ENCODE measurements at places on chromosomes 12 and 14.
A peak's percentile ranks its signal among the peaks of the same experiment; 100 is the strongest.

DNA sequence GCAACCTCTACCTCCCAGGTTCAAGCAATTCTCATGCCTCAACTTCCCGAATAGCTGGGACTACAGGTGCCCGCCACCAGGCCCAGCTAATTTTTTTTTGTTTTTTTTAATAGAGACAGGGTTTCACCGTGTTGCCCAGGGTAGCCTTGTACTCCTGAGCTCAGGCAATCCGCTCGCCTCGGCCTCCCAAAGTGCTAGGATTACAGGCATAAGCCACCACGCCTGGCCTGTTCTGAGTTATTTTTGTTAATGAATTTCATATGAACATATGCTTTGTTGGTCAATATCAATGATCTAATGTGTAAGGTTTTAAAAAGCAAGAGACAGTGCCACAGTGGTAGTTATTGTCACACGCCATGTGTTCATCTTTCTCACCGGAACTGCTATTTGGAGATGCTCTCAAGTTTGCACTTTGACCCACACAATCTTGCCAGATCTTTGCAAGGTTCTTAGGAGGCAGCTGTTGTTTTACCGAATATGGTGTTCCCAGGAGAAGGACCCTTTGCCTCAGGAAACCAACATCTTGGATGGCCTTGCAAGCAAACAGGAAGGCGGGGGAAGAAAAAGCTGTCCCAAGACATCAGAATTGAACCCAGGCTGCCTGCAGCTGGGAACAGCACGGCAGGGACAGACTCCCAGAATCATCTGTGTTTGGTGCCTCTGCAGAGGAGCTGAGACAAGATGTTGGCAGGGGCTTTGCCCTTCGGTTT is 30.0 kb downstream of the GALNT16 start:
- no peak for DNase-seq

GRCh38 chr12:11749943-11750690 is 100.6 kb downstream of the ETV6 start:
- DNase-seq = peak; percentile 92

- DNase-seq = no peak
These were observed 338.6 kb downstream of the PCNX1 start for GRCh38 chr14:71245659-71246361.

- no peak for DNase-seq
These were observed 10.3 kb upstream of the STK38L start for GRCh38 chr12:27233814-27234213.

- no peak for DNase-seq
These were observed 452 bp downstream of the NGDN start for GRCh38 chr14:23469906-23470403.

DNA sequence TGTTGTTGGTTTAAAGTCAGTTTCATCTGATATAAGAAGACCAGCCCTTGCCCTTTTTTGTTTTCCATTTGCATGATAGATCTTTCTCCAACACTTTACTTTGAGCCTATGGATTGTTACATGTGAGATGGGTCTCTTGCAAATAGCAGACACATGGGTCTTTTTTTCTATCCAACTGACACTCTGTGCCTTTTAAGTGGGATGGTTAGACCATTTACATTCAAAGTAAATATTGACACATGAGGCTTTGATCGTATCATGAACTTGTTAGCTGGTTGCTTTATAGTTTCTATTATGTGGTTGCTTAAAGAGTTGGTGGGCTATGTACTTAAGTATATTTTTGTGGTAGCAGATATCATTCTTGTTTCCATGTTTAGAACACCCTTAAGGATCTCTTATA is 213.4 kb upstream of the G2E3 start:
- DNase-seq = no peak

DNA sequence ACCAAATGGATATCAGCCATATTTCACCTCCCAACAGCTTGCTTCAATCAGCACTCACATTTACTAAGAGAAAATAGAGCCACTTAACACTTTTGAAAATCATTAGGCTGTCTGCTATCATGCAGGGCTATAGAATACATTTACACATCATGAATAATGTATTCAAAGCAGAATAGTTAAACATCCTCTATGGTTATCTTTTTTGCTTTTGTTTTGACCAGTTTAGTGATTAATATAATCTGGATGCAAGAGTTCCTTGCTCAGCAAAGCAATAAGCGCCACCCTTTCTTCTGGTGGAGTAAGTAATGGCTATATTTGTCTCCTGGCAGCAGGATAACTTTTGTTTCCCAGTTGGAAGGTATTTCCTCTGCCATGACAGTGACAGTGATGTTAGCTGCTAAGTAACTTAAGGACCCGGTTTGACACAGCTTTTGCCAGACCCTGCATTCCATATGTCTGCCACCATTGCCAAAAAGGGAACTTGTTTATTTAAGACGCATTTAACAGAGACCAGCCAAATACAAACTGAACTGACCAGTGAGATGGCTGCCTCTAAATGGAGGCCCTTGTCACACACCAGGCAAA is 70.3 kb upstream of the NR2C1 start:
- DNase-seq = no peak

- DNase-seq = peak; percentile 10
These were observed 124.6 kb downstream of the SINHCAF start for GRCh38 chr12:31201382-31201781.

DNA sequence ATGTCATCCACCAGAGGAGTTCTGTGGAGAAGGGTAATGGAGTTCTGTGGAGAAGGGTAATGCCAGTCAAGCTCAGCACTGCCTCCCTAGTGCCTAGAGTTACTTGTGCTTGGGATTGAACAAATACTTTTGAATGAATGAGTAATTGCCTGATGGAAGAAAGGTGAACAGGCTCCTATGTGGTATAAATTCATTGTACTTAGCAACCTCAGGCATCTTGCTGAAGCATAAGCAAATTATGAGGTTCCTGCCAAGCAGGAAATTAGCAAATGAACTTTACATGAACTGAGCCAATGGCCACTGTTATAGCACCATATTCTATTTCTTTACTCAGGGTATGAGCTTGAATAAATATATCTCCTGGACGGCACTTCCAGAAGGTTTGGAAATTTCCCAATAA is 1047.2 kb downstream of the SLC6A15 start:
- no peak for DNase-seq

- no peak for DNase-seq
These were observed 4.3 kb downstream of the RACGAP1 start for GRCh38 chr12:50021031-50021430.

DNA sequence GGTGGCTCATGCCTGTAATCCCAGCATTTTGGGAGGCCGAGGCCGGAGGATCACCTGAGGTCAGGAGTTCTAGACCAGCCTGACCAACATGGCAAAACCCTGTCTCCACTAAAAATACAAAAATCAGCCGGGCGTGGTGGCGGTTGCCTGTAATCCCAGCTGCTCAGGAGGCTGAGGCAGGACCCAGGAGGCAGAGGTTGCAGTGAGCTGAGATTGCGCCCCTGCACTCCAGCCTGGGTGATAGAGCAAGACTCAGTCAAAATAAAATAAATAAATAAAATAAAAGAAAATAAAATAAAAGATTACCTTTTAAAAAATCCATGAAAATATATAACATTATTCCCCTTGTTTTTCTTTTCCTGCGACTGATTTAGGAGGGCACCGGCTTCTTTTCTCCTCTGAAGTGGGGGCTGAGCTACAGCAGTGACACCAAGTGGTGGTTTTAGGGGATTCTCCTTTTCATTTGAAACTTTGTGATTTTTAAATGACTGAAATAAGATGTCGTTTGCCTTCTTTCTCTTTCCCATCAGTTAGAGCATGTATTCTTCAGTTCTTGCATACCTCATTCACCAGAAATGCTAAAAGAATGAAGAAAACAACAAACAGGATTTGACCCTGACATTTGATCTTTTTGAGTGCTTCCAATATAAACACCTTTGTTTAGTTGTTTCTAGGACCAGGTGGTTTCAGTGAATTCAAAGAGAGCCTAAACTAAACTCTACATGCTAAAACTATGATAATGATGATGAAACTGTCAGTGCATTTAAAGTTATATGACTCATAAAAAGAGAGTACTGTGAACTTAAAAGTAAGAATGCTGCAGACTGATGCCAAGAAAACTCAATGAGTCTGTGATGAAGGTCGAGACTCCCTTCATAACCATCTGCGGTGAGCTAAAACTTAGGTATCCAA is 22.6 kb upstream of the PKP2 start:
- peak; percentile 37 for DNase-seq

- DNase-seq = no peak
These were observed 35.2 kb upstream of the PAWR start for GRCh38 chr12:79725987-79726386.

GRCh38 chr12:75714462-75715322 is 203.3 kb upstream of the KRR1 start:
- no peak for DNase-seq

Data from suppressor macrophage treated with lipopolysaccharide for 1 hour (primary cell).